ENCODE measurements at places on chromosomes 6 and 20.

DNA sequence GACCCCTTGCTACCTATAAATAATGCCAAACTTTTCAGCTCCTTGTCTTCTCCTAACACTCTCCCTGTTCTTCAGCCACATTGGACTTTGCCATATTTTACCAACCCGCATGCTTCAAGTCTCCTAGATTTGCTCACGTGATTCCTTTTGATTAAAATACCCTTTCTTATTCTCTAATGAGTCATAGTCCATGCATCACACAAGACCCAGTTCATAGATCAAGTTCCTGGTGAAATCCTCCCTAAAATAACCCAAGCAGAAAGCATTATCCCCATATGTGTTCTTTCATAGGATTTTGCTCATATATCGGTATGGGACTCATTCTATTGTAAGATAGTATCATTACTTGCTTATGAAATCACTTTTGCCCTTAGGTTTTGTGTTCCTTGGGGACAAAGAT, 108.9 kb upstream of the STXBP5 start:
- DNase-seq = no peak

DNA sequence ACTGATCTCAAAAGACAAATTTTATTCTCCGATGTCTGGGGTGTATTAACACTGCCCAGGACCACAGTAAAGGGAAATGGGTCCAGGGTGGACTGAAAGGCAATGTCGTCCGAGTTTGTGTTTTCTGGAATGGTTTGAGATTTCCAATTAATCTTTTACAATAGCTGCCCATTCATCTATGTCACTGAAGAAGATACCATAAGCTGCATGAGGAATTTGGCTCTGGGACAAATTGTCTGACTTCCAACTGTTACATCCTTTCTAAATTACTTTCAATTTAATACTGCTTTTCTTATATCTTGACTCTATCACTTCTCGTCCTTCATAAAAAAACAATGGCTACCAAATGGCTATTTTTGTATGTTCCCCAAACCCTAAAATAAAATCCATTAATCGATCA, 130.7 kb upstream of the KCNK16 start:
- DNase-seq = no peak

DNA sequence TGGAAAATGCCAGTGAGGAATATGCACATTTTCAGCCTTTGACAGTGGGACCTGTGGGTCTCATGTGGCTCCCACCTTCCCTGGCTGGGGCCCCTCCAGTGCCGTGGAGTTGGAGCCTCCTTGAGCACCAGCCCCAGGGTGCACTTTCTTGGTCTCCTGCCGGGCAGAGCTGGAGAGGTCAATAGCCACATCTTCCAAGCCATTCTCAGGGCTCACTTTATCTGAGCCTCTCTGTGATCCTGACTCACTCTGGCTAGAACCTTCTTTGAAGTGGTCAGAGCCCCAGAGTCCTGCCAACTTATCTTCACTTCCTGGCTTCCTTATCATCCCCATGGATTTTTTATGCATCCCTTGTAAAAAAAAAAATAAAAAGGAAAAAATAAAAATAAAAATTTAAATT, 5.7 kb downstream of the VSX1 start:
- no peak for DNase-seq

- no peak for DNase-seq
Observed at GRCh38 chr6:94494500-94494899, 1075.1 kb upstream of the EPHA7 start.

DNA sequence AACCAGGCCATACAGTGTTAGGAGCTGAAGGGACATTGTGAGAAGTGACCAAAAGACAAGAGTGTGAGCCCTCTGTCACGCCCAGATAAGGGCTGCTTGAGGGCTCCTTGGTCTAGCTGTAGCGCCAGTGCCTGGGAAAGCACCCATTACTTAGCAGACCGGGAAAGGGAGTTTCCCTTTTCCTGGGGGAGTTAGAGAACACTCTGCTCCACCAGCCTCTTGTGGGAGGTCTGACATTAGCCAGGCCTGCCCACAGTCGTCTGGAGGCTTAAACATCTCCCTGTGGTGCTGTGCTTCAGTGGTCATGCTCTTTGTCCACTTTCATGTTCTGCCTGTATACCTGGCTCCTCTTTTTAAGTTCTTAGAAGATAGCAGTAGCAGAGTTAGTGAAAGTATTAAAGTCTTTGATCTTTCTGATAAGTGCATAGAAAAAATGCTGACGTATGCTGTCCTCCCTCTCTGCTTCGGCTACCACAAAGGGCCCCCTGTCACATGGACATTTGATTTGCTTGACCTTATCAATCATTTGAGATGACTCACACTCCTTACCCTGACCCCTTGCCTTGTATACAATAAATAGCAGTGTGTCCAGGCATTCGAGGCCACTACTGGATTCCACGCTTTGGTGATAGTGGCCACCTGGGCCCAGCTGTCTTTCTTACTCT, 201.5 kb upstream of the ECI2 start:
- DNase-seq = no peak

GRCh38 chr6:92723390-92723931, 695.9 kb downstream of the EPHA7 start:
- no peak for DNase-seq

GRCh38 chr20:47684306-47685080, 100.8 kb downstream of the SULF2 start:
- DNase-seq = no peak

DNA sequence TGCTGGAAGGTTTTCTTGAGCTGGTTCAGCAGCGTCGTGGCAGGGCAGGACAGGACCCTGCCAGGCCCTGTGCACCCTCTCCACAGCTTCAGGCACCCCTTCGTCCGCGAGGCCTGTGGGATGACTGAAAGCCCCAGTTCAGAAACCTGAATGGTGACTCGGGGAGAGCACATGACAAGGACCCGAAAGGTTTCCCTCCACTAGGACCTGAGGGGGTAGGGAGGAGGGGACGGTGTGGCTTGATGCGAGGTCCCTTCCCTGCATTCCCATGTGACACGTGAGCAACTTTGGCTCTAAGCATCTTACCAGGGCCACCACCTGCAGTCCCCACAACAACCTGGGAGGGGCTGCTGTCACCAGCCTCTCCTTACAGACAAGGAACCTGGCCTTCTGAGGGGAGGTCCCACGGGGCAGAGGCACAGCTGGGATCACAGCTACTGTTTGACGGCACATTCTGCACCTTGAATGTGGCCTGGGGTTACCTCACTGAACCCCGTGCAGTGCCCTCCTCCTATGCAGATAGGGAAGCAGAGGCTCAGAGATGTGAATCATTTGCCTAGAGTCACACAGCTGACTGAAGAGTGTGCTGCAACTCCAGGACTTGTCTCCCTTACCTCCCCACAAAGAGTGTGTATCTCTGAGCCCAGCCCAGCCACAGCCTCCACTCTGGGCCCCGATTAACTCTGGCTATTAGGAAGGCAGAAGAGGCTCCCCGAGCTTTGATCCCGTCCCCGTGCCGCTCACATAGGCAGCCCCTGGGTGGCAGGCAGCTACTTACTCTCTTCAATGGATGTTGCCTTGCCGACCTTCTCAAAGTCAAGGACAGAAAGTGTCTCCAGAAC, 84.6 kb downstream of the PTPN1 start:
- peak; percentile 23 for DNase-seq

DNA sequence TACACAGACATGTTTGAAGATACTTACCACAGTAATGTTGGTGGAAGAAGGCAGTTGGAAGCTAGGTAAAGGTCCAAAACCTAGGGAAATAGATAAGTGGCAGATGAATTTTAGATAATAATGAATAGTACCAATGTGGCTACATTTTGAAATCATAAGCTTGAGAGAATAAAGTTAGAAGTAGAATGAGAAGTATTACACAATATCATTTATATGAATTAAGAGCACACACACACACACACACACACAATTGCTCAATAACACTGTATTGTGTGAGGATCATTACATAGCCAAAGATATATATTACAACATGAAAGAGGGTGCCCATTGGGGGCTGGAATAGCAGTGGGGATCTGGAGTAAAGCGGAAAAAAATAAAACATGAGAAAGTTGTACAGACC, 149.0 kb upstream of the EYA4 start:
- no peak for DNase-seq

DNA sequence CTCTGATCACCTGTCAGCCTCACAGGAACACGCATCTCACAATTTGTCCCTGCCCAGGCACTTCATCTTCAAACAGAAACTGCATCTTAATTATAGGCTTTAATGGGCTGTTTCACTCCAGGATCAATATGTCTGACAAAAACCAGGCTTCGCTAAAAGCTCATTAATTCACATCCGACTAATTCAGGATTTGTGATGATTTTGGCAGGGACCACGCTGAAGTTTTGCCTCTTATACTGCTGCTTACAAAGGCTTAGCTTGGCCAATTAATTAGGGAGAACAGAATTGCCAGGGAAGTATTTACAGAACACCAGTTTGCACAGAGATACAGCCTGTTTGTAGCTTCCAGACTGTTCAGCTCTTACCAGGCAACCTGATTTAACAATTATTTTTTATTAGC, 541.0 kb upstream of the SPTLC3 start:
- DNase-seq = no peak

GRCh38 chr20:1935696-1936366, 40.6 kb downstream of the SIRPA start:
- no peak for DNase-seq

GRCh38 chr20:45921337-45922189, 9.6 kb upstream of the PLTP start:
- DNase-seq = no peak

GRCh38 chr6:53236241-53236640, 87.6 kb upstream of the GCM1 start:
- DNase-seq = no peak

- DNase-seq = no peak
Observed at GRCh38 chr6:44339301-44339700, 3.1 kb upstream of the SPATS1 start.
